ENCODE measurements at places on chromosomes 3 and 15.

- DNase-seq, result peak; percentile 28
Measured at GRCh38 chr3:13069495-13069894, 3.7 kb downstream of the IQSEC1 start.

DNA sequence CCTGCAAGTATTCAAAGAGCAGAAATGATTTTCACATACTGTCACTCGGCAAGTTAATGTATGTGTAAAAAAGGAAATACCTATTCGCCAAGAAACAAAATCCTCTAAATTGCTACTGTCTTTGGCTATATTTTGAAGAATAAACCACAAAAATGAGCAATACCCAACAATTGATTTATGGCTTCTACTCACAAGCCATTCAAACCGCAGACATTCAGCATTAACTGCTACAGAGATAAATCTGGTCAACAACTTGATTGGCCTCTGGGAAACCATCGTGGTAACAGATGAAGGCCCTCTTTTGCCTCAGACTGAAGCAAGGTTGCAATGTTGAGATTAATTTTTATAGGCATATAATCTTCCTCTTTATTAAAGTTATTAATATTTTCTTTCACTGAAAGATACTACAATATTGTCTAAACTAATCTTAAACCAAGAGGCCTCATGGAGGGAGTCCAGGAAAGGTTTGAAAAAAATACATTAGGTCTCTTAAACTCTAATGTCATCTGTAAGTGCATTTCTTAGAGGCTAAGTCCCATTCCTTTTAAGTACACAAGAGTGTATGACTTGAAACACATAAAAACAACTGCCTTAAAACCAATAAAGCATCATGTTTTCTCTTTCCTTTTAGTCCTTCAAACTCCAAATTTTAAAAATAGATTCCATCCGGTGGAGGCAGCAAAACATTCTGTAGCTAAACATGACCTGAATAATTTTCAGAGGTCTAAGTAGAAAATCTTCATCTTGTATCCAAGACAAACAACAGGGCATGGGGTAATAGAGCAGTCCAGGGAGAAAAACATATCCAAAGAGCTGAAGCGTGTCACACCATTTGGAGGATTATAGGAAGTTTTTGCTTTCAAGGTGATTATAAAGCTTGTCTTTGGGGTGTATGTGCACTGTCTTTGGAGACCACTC, 162.4 kb upstream of the TGFBR2 start:
- no peak for DNase-seq

- no peak for DNase-seq
Measured at GRCh38 chr15:70281811-70282307, 184.1 kb upstream of the TLE3 start.

DNA sequence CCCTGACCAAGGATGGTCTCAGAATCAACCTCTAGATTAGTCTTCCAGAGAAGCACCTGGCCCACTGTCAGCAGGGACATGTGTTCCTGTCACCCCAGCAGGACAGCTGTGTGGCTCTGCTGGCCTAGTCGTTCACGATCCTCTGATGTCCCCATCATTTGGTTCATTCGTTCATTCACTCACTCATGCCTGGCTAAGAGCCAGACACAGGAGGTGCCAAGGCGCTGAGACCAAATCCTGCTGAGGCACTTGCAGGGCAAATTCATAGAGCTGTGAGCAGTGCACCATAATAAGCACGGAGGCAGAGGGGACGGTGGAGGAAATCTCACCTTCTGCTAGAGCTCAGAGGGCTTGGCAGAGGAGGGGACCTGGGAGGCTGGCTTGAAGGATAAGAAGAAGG, 49.9 kb upstream of the FGD5 start:
- DNase-seq, result no peak

DNA sequence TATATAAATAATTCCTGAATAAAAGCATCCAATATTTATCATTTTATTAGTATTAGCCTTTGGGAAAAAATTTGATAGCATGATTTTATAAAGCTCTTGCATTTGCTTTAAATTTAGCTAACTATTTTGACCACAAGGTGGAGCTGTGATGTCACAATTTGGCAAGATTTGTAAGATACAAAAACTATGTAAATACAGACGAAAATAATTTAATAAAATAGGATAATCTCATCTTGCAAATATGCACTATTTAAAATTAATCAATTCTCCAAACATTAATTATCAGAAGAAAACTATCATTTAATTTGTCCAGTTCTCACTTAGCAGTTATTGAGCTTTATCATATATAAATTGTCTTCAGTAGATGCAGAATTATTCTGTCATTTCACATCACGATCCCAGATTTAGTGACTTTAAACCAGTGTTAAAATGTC, 95.4 kb downstream of the PLOD2 start:
- DNase-seq, result no peak

- no peak for DNase-seq
Measured at GRCh38 chr3:184751204-184752040, 39.6 kb upstream of the MAGEF1 start.

- no peak for DNase-seq
Measured at GRCh38 chr3:144361002-144361401, 389.4 kb downstream of the DIPK2A start.

DNA sequence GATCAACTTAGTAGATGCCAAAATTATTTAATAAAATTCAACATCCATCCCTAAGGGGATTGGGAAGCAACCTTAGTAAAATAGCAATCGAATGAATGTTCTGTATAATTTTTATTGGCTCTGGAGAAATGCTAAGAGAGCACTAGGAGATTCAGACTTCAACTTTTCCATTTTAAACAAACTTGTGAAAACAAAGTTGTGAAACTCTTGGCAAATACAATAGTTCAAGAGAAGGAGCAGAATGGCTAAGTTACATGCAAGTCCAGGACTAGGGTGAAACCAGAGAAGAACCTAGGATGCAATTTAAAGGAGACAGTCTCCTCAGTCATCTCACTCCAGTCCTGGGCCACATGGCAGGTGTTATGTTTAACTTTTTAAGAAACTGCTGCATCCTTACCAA, 16.7 kb upstream of the ZNF280D start:
- DNase-seq, result no peak

GRCh38 chr3:72289692-72290071, 504.7 kb upstream of the PROK2 start:
- DNase-seq, result no peak

GRCh38 chr3:135432402-135432801, 533.1 kb upstream of the PPP2R3A start:
- no peak for DNase-seq

- no peak for DNase-seq
Measured at GRCh38 chr15:35309886-35310285, 224.8 kb upstream of the NANOGP8 start.

DNA sequence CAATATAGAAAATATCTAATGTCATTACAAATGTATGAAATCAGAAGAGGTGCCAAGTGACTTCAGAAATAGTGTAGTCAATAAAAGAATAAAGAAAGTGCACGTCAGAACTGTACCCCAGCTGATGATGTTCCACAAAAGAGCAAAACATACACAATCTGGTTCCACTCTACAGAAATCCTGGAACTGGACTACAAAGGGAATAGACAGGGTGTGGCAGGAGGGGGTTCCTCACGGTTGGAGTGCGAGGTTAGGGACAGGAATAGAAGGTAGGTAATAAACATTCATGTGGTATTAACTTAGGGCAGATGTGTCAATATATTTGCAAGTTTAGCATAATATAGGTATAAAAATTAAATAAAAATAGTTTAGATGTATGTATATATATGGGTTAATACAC, 103.3 kb upstream of the GOLGA6L6 start:
- no peak for DNase-seq

GRCh38 chr3:50609763-50610085, 1.9 kb downstream of the CISH start:
- no peak for DNase-seq

GRCh38 chr3:127002195-127003174, 19.6 kb downstream of the PLXNA1 start:
- DNase-seq, result no peak

- no peak for DNase-seq
Measured at GRCh38 chr15:59347915-59348314, 24.8 kb downstream of the MYO1E start.

DNA sequence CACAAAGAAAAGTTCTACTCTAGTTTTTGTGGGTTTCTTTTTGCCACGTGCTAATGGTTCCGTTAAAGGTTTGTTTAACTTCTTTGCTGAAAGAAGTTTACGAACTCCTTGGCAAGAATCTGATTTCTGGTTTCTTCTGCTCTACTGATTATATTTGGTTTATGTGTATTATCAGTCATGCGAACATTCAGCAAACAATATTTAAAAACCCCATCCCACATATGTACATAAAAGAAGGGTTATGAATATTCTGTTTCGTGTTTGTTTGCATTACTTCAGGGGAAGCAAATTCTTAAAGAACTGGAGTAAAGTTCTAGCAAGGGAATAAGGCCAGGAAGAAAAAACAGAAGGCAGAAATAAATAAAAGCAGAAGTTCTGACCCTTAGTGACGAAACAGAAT, 9.8 kb downstream of the LARS2 start:
- DNase-seq, result no peak

GRCh38 chr3:120272286-120272685, 12.7 kb downstream of the GPR156 start:
- DNase-seq, result no peak

GRCh38 chr3:110708156-110708555, 363.5 kb upstream of the NECTIN3 start:
- DNase-seq, result no peak

GRCh38 chr3:21169948-21170347, 581.1 kb downstream of the ZNF385D start:
- no peak for DNase-seq

DNA sequence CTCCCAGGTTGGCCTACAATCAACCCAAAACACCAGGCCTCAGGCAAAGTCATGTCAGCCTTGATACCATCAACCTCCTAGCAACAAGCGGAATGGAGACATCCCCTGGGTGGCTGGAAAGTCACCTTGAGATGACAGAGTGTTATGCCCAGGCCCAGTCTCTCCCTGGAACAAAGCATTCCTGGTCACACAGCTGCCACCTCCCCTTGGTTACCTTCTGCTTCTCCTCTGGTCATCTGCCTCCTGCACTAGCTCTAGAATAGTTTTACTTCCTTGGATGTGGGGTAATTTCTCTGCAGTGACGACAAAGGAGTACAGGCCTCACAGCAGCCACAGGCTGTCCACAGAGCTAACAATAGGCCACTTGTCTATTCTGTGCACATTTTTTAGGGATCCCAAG, 114.9 kb downstream of the RFTN1 start:
- no peak for DNase-seq

DNA sequence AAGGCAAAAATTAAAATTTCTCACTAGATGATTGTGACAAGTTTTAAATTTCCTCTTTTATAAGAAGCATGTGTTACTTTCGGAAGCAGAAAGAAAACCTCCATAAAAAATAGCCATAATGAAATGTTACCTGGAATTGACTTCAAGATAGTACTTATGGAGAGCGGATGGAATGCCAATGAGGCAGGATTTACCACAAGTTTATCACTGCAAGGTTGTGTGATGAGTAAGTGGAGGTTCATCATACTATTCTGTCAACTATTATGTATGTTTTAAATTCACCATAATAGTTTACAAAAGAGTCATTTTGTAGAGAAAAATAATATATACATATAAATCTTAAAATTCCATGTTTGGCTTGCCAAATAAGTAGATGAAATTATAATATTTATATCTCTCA, 230.3 kb downstream of the SCAPER start:
- DNase-seq, result no peak

DNA sequence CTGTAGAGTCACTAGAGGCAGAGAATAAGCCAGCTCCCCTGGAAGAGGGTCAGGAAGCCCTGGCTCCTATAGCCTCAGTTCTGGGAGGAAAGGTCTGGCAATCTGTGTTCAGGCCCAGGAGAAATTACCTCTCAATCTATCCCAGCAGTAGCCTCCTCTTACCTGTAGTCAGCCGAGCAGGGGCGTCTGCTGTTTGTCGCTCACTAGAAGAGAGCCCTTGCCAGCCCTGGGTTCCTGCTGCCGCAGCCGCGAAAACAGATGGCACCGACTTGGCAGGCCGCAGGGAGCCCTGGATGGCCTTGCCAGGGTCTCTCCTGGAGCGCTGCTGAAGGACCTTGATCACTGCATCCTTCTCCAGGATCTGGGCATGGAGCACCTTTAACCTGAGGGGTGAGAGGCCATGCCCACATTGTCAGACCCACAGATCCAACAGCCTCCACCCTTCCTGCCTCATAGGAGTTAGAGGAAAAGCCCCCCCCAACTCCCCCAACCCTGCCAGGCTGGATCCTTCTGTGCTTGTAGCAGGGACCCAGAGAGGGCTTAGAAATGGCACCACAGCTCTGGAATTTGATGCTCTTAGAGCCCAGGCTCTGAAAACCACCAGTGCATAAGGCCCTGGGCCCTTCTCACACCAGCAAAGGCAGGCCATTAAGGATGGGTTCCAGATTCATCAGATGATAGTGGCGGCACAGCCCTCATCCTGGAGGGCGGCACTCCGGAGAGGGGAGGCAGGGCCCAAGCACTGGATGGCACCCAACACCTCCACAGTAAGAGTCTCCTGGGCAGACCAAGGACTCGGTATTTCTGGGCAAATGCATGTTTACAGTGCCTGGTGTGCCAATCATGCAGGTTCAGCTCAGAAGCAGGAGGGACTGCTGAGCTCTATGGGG, 14.9 kb downstream of the AMOTL2 start:
- DNase-seq, result no peak

DNA sequence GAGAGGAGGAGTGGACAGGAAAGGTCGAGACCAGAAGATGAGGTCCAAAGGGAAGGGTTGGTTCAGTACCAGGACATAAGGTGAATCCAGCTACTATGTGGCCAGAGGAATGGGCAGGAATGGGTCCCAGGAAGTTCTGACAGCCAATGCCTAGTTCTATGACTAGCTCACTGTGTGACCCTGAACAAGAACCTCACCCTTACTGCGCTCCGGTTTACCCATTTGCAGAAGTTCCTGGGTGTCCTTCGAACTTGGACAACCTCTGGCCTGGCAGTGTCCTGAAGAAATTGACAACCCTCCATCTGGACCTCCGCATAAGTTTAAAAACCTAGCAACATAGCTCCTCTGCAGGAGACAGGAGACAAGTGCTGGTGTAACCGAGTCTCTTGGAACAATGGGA, 12.2 kb upstream of the PSTPIP1 start:
- DNase-seq, result no peak

DNA sequence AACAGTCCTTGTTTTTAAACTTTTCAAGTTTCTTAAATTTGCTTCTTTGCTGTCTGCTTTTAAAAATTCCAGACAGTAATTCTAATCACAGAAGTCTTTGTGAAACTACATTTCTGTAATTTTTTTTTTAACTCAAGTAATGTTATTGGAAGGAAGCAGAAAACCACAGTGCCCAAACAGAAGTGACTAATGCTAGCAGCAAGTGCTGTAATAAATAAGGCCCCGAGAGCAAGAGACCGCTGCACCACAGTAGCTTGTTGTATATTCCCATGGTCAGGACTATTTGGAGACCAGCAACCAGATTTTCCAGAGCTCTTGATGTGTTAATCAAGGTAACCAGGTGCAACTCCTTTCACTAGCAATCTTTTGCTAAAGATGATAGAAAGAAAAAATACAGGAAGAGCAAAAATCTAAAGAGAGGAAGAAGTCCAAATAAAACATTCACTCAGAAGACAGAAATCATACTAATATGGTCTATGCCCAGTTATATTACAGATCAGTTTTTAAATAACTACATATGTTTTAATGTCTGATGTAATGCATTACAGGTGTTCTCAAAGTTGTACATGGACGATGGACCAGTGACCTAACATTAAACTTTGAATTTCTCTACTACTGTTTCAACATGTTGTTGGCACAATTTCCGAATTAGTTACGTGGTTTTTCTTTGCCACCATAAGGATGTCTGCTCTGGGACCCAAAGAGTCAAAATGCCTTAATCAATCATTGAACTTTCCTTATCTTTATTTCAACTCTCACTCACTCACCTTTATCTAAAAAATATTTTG, 36.4 kb downstream of the WWTR1 start:
- DNase-seq, result no peak
